ENCODE measurements at places on chromosomes 1 and 21. TPM values are rescaled to one million over a fixed set of nuclear protein-coding genes. Genes with fewer than 3 reads are reported as not detected.
A peak's percentile ranks its signal among the peaks of the same experiment; 100 is the strongest.

GRCh38 chr21:42644223-42645208 lies 8.9 kb upstream of the PDE9A start:
- no peak for DNase-seq

DNA sequence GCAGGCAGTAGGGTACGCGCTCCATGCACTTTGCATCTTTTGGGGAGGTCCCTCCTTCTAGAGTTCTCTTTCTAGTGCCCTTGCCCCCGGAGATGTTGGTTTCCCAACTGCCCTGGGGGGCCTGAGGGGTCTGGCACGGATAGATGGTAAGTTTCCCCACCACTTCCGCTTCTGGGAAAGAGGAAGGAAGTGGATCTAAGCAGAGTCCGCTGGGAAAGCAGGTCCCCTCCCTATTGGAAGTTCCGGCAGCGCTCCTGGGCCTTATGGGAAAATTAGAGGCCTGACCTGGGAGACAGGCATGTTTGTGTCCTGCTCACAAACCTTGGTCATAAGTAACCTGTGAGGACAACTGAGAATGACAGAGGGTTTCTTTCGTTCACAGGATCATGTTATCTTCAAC lies 274.4 kb downstream of the RPS6KC1 start:
- no peak for DNase-seq

- DNase-seq = no peak
Measured at GRCh38 chr1:51551848-51552296, 32.8 kb upstream of the EPS15 start.

The FCAMR gene
- total RNA-seq = not detected

GRCh38 chr1:208280681-208281450 lies 36.7 kb upstream of the PLXNA2 start:
- no peak for DNase-seq

DNA sequence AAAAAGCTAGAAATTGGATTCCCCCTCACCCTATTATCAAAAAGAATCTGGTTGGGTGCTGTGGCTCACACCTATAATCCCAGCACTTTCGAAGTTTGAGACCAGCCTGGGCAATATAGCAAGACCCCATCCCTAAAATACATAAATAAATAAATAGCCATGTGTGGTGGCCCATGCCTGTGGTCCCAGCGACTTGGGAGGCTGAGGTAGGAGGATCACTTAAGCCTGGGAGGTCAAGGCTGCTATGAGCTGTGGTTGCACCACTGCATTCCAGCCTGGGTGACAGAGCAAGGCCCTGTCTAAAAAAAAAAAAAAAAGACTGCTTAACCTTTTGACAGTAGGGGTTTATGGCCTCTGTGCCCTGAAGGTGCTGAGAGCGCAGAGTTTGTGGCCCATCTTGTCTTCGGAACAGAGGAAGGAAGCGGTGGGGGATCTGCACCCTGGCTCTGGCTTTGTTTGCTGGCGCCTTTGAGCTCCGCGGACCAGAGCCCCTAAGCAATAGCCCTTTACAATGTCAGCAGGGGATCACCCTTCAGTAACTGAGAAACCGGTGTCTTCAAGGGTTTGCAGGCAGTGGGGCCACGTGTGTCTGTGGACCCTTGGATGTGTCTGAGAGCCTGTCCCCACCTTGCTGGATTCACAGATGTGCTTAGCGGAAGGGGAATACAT lies 22.1 kb downstream of the SLC2A7 start:
- no peak for DNase-seq

DNA sequence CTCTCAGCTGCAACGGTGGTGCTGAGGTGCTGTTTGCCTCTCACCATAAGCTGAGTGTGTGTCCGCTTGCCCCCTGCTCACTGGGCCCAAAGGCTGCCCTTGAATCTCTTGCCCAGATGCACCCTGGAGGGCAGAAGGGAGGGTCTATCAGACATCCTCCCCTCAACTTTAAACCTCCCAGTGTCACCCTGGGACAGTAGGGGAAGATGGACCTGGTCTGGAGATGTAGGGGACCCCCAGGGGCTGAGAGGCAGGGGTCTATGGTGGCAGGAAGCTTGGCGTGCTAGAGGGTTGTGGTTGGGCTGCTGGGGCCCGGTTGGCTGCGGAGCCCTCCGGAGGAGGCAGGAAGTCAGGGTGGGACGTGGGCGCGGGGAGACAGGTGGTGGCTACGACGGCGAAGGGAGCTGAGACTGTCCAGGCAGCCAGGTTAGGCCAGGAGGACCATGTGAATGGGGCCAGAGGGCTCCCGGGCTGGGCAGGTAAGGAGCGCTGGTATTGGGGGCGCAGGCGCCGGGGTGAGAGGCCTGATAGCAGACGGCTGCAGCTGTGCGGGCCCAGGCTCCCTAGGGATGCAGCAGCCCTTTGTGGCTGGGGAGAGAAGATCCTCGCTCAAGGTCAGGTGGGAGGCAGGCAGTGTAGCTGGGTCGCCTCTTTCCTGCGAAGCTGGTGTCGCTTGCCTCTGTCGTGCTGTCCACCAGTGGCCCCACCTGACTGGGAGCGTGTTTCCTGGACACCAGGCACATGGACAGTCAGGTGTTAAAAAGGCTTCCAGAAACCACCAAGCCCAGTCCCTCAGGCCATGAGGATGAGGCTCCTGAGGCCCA lies at the start of gene LCK:
Gene LCK, plus strand, starts transcription at position 373 of the 824 bp plus-strand sequence. CDS start 23,065 bp downstream, outside the sequence.
- no peak for DNase-seq

GRCh38 chr1:10830961-10831668 lies 34.7 kb upstream of the CASZ1 start:
- DNase-seq = no peak

The KISS1 gene
- 1.00 TPM for total RNA-seq

The APCS gene
- total RNA-seq = not detected

- no peak for DNase-seq
Measured at GRCh38 chr21:35508139-35508888, 459.2 kb upstream of the RUNX1 start.

DNA sequence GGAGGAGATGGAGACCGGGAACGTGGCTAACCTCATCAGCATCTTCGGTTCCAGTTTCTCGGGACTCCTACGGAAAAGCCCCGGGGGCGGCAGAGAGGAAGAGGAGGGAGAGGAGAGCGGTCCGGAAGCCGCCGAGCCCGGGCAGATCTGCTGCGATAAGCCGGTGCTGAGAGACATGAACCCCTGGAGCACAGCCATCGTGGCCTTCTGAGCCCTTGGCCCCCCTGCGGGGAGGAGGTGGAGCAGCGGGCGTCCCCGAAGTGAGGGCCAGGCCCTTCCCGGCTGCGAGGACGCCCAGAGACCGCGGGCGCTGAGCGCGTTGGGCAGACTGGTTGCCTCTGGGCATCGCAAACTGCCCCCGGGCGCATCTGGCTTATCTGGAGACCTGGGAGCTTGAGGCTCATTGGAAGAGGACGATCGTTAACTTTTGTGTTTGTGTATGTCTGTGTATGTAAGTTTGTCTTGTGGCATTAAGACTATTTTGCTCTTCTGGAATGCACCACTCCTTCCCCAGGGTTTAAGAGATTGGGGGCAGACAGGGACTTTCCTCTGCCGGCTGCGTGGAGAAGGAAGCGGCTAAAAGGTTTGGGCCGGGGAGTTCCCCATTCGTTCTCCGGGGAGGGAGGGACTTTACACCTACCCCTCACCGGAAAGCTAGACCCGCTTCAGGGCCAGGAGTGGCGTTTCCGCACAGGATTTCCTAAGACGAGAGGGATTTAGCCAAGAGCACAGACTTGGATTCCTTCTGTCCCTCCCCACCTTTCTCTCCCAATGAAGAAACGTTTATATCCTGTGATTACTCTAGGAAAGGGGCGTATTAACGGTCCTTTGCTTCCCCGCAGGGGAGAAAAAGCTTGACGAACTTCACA lies 1.4 kb downstream of the IER5 start:
- peak; percentile 72 for DNase-seq

DNA sequence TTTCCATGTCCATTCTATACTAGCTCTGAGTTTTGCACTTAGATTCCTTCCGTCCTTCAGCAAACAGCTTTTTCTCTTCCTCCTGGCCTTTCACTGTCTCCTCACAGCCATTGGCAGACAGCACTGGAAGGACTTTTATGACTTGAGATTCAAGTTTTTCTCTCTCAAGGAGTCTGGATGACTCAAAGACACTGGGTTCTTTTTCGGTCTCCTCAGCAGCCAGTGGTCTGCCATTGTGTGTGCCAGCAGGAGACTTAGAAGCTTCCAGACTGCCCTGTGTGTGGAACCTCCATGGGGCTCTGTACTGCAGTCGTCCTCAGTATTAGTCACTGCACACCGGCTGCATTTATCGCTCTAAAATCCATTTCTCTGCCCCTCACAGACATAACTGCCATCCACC lies 30.5 kb downstream of the NTNG1 start:
- DNase-seq = no peak

DNA sequence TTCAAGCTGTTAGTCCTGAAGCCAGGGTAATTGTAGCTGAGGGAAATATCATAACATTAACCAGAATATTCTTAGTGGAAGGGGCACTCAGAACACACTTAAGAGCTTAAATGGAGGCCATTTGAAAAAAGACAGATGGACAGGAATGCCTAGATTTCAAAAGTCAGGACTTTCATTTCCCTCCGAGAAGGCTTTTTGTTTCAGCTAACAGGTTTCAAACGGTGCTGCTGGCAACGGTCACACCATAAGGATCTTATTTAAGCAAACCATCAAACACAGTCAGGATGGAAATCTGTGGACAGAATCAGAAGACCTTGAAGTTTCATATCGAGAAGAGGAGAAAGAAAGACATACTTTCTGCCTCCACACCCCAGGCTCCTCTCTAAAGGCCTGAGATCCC lies 70.1 kb downstream of the SLC66A1 start:
- DNase-seq = no peak

The DCDC2B gene
- total RNA-seq = not detected

GRCh38 chr1:161932668-161933067 lies 91.0 kb downstream of the OLFML2B start:
- no peak for DNase-seq

GRCh38 chr1:222644636-222644980 lies 26.7 kb downstream of the MIA3 start:
- no peak for DNase-seq

The PCP4L1 gene
- not detected for total RNA-seq

DNA sequence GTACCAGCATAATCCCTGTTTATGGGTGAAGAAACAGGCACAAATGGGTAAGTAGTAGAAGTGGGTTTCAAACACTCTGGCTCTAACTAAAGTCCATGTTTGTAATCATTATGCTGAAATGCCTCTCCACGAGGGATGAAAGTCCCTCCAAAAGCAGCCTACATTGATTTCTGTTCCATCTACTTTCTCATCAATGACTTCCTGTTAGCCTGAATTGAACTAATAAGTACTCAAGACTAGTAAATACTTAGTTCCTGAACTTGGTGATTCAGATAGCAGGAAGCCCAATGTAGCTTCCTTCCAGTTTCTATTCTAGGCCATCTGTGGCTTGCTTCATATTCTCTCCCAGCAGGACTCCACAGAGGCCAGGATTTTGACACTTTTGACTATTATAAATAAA lies 11.3 kb upstream of the BACH1 start:
- peak; percentile 60 for DNase-seq

- no peak for DNase-seq
Measured at GRCh38 chr1:64516301-64516700, 46.4 kb downstream of the CACHD1 start.

DNA sequence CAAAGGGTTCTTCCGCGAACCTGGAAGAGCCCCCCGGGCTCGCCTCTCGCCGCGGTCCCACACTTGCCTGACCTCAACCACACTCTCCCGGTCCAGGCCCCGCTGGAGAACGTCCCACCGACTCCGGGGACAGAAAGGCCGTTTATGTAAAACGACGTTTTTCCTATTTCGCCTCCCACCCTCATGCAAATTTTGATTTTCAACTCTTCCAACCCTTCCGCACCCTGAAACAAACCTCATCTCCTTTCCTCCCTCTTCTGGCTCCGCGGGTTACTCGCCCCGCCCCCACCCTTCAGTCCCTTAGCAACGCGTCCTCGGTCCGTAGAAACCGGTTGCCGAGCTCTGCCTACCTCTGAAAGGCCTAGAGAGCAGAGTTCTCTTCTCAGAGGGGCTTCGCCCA lies at the start of gene C1orf141:
Gene C1orf141, minus strand, starts transcription at position 276 of the 400 bp plus-strand sequence. CDS start 7,730 bp downstream, outside the sequence.
- DNase-seq = peak; percentile 7

The PPOX gene
- total RNA-seq = 28.9 TPM

- no peak for DNase-seq
Measured at GRCh38 chr1:186183219-186183618, 191.8 kb downstream of the TPR start.

GRCh38 chr1:3545363-3546047 lies 65.8 kb downstream of the MEGF6 start:
- no peak for DNase-seq

The ZNF691 gene
- 6.6 TPM for total RNA-seq

DNA sequence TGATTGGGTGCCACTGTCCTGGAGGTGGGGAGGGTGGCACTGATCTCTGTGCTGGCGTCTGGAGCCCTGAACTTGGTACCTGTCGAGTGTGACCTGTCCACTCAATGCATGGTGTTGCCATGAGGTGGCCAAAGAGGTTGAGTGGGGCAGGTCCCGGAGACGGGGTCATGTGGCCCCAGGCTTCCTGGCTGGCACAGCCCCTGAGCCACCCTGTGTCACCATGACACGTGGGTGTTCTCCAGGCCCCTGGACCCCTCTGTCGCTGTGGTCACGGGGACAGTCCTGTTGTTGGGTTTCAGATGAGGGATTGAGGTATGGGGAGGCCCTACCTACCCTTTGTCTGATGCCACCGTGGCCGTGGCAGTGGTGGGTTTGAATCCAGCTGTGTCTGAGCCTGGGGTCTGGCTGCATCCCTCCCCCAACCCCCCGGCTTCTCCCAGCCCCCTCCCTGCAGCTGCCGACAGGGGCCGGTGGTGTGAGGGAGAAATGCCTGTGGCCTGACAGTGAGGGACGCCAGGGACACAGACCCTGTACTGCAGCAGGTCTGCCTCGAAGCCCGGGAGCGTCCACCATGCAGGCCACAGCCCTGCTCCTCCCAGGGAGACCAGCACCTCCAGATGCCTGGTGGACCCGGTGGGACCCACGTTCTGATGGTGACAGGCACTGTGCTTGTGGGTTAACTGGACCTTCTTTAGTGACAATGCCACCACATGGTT lies 12.0 kb downstream of the TRPM2 start:
- no peak for DNase-seq

DNA sequence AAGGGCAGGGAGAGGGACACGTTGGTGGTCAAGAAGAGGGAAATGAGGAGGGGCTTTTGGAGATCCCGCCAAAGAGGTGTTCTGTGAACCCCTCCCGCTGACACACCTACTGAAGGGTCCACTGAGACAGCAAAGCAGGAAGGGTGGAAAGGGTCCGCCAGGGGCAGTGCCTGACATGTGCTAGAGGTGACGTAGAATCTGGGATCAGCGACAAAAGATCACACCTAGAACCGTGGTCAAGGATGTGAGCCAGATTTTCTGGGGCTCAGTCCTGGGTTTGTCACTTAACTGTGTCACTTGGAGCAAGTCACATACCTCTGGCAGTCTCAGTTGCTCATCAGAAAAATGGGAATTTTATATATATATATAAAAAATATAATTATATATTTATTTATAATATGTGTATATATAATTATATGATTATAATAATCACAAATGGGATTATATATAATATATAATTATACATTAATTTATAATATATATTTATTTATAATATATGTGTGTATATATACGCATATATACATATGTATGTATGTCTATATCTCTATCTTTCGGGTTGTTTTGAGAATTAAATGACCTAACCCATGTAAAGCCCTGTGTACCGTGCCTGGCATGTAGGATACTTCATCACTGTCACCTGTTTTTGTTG lies 35.0 kb upstream of the ATP5PO start:
- DNase-seq = no peak

- DNase-seq = no peak
Measured at GRCh38 chr1:106937104-106937503, 119.4 kb upstream of the PRMT6 start.

The WDR47 gene
- 18.2 TPM for total RNA-seq

GRCh38 chr1:94668528-94668927 lies 127.0 kb upstream of the F3 start:
- DNase-seq = no peak
